ENCODE measurements at places on chromosomes 7 and 10.

GRCh38 chr7:80934321-80934720 is 15.5 kb upstream of the SEMA3C start:
- DNase-seq: no peak

DNA sequence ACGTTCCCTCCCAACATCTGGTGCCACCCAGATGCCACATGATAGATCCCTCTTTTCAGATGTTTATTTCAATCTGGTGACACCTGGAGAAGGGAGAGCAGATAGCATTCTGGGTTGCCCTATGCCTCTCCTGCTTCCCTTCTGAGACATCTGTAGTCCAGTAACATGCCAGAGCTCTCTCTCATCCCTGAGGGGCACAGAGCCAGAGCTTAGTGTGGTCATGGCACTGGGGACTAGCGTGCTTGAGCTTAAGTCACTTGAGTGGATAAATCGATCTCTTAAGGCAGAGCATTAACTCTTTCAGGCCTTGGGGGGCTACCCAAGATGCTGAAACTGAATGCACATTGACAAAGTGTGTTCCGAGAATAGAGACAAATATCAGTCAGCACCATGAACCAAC is 47.9 kb downstream of the WNT2 start:
- no peak for DNase-seq

- DNase-seq: no peak
Measured at GRCh38 chr10:131735577-131735976, 165.2 kb upstream of the PPP2R2D start.

DNA sequence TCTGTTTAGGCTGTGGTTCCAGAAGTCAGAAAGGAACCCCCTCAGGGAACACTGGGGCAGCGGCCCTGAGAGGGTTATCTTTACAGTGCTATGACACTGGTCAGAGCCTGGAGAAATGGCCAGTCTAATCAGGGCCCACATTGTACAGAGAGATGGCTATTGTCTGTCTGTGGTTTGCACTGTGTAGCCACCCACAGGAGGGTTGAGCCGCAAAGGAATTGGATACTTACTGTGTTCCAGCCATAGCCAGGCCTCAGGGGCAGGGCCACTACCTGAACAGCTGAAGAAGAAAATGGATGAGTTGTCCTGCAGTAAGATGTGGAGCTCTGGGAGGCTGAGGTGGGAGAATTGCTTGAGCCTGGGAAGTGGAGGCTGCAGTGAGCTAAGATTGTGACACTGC is 47.5 kb upstream of the PODXL start:
- no peak for DNase-seq

GRCh38 chr7:153422291-153423209 is 629.6 kb upstream of the DPP6 start:
- DNase-seq: no peak

DNA sequence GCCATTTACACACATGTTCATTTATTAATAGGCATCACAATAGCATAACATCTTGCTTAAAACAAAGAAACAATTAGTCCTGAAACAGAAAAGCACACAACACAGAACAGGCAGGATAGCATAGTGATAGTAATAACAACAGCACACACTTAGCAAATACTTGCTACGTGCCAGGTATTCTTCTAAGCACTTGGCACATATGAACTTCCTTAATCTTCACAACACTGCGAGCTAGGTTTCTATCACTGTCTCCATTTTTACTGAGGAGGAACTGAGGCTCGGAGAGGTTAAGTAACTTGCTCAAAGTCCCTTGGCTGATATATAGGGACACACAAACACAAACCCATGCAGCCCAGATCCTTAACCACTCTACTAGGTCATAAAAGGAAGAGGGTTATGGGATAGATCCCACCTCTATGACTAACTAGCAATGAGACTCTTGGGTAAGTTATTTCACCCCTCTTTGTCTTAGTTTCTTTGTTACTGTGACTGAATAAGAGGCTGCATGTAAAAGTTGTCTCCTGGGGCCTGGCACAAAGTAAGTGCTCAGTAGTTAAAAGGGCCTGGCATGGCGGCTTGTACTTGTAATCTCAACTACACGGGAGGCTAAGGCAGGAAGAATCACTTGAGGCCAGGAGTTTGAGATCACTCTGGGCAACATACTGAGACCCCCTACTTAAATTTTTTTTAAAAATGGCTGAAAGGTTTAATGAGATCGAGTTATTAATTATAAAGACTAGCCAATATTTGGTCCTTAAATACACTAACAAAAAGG is 181.0 kb upstream of the RHOBTB1 start:
- DNase-seq: no peak

DNA sequence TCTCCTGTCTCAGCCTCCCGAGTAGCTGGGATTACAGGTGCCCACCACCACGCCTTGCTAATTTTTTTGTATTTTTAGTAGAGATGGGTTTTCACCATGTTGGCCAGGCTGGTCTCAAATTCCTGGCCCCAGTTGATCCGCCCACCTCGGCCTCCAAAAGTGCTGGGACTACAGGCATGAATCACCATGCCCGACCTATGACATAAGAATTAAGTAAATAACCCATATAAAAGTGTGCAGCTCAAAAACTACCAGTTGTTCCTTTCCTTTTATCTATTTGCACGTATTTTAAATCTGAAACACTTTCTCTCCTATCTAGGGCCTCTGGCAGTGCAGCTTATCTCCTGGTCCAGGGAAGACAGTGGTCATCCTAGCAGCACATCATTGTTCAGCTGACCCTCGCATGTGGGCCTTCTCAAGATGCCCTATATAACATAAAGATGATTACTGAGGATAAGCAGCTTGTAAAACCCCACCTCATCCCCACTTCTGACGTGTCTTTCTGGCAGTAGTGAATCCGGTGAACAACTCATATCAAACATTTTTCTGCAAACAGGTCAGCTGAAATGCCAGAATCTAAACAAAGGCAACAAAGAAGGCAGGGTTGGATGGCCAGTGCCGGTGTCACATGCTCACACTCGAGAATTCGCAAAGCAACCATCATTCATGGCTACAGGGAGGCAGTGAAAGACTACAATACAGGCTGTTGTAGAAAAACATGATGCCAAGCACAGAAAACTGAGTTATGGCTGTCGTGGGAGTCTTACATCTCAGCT is 36.0 kb upstream of the KCNIP2 start:
- DNase-seq: no peak
